Tibial nerve (tissue), 4 donors: ENCODE measurements at places on chromosomes 3 and 15. TPM values are rescaled to one million over a fixed set of nuclear protein-coding genes. Genes with fewer than 3 reads are reported as not detected.

TRANK1 gene
- total RNA-seq = 8.7 TPM

GOLGA8M gene
- 6.6 TPM for total RNA-seq

GBE1 gene
- total RNA-seq = 30.8 TPM

PRICKLE2 gene
- total RNA-seq = 39.1 TPM

DNA sequence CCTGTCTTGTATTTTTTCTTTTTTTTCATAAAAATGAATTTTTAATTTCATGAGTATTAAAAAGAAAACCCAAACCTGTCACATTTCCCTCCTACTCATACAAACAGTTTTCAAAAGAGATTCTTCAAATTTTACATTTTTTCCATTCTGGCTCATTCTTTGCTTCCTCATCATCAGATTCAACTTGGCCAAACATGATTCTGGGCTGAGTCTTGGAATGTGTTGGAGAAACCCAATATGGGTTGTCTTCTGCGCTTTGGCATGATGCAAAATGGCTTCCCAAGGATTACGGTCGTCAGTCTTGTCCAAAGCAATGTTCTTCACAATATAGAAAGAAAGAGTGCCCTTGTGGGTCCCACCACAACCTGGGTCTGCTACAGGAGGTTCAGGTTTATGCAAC, 12.4 kb upstream of the TM4SF4 start:
- peak overlapping the region; percentile 54 for H3K27ac ChIP-seq
- no peak overlapping the region for H3K4me3 ChIP-seq
- H3K27me3 ChIP-seq = no peaks in the 10 kb centered on the region

- peaks cover 79% of the 10 kb centered on the region for H3K36me3 ChIP-seq
- H3K4me3 ChIP-seq = no peak overlapping the region
- no peak overlapping the region for H3K27ac ChIP-seq
Observed at GRCh38 chr3:45938043-45938435, 5.2 kb upstream of the CXCR6 start.

DNA sequence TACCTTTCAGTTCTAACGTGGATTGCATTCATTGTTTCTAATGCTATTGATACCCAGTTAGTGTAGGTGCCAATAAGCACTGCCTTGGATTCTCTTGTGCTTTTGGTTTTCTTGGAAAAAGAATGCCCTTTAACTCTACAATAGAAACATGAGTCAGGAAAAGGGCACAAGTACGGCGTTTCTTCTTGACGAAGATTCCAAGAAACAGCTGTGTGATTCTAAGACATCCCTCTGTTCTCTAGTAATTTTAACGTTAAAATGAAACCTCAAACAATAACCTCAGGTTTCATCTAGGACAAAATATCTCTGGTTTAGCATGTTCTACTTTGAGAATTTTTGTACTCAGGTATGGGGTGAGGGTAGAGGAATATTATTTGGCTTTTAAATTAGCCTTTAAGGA, 540.5 kb upstream of the ATP11B start:
- peaks cover 2% of the 10 kb centered on the region for H3K4me1 ChIP-seq
- peak overlapping the region; percentile 21 for H3K27ac ChIP-seq
- no peak overlapping the region for H3K4me3 ChIP-seq
- DNase-seq = no peak
- H3K27me3 ChIP-seq = no peaks in the 10 kb centered on the region

DNA sequence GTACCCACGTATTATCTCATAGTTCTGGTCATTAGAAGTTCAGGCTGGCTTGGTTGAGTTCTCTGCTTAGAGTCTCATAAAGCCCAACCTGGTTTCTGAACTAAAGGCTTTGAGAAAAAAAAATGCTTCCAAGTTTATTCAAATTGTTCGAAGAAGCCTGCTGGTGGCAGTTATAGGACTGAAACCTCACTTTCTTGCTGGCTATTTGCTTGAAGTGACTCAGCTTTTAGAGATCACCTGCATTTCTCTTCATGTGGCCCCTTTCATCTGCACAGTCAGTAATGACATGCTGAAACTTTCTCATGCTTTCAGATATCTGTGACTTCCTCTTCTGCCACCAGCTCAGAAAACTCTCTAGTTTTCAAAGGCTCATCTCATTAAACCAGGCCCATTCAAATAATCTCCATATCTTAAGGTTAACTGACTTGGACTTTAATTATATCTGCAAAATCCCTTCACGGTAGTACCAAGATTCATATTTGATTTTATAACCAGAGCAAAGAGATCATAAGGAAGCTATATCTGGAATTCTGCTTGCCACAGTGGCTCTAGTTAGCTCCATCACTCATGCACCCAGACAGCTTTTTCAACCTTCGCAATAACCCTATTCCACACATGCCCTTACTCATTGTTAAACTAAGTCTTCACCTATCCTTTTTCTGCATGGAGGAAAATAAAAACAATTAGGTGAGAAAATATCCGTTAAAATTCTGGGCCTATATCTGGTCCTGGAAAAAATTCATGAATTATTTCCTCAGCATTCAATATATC, 433.8 kb upstream of the CBLB start:
- no peak overlapping the region for H3K27ac ChIP-seq
- H3K4me1 ChIP-seq = peaks cover 5% of the 10 kb centered on the region
- DNase-seq = no peak
- H3K27me3 ChIP-seq = no peaks in the 10 kb centered on the region
- no peak overlapping the region for H3K4me3 ChIP-seq
- H3K36me3 ChIP-seq = no peaks in the 10 kb centered on the region

DNA sequence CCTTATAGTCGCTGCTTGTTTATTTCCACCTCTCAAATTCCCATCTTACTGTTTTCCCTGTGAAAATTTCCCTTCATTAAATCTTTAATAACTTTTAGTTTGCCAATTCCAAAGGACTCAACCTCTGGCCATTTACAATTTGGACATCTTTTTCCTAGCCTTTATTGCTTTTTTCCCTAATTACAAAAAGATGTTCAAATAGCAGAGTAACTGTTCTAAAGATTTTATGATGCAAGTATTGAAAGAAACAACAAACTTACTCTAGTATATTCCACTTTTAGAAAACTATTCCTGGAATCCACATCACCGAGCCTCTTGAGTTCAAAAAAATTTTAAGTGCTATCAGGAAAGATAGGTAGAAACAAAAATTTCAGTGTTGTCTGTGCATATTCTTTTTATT, 174.1 kb upstream of the UBE2E2 start:
- H3K36me3 ChIP-seq = no peaks in the 10 kb centered on the region
- H3K4me1 ChIP-seq = no peaks in the 10 kb centered on the region
- DNase-seq = no peak
- no peak overlapping the region for H3K27ac ChIP-seq

- no peaks in the 10 kb centered on the region for H3K36me3 ChIP-seq
- no peak for DNase-seq
Observed at GRCh38 chr3:61237858-61238257, 13.4 kb downstream of the FHIT start.
